Stimulated activated CD8-positive, alpha-beta memory T cell treated with anti-CD3 and anti-CD28 coated beads, Interleukin-7, amount 100 ng/mL, for 1 hour (primary cell): ENCODE measurements at places on chromosomes 12 and 14.

- no peak for DNase-seq
These were observed 37.8 kb downstream of the MARK3 start for GRCh38 chr14:103423050-103423461.

DNA sequence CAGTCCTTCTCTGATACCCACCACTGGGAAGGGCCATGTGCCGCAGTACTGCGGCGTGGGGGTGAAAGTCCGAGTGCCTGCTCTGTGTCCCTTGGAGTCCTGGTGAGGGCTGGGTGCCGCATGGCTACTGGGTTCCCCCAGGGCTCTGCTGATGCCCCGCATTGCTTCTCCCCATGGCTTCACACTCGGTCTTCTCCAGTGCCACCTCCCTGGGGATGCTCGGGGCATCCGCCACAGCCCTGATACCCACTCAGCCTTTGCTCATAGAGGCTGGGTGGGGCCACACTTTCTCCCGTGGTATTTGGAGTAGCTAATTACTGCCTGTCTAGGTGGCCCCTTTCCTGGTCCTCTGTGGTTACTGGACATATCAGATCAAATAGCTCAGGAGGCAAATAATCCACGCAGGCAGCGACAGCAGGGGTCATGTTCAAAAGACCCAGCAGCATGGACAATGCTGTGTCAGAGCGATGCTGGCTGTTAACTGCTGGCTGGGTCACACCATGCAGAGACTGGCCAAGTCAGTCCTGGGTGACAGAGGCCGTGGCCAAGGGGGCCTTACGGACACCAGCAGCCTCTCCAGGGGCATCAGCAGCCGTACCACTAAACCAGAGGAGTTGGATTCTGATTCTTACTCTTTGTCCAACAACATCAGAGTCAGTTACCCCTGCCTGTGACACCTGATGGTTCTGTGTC lies 106.5 kb downstream of the ADGRD1 start:
- DNase-seq: no peak

- DNase-seq: no peak
These were observed 51.7 kb upstream of the RASSF8 start for GRCh38 chr12:25906651-25907340.

DNA sequence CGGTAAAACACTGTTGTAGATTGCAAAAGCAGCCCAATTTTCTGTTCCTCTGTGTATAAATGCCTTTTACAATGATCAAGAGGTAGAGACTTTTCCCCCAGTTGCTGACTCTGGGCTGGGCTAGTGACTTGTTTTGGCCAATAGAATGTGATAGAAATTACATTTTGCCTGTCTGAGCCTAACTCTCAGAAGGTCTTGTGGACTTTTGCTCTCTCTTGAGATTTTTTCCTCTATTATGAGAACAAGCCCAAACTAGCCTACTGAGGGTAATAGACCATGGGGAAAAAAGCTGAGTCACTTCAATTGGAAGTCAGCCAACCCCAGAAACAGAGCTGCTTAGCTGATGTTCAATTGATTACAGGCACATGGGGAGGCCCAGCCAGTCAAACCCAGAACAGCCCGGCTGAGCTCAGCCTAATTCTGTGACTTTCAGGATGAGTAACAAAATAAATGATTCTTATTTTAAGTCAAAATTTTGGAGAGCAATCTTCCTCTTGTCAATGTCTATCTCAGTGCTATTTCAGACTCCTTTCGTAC lies 61.4 kb downstream of the MYF5 start:
- DNase-seq: no peak
